Activated naive CD8-positive, alpha-beta T cell treated with anti-CD3 and anti-CD28 coated beads for 36 hours (primary cell): ENCODE measurements at places on chromosomes 1 and 21.

- no peak for DNase-seq
- peaks cover 2% of the 10 kb centered on the region for H3K36me3 ChIP-seq
- H3K4me1 ChIP-seq = peaks cover 2% of the 10 kb centered on the region
- H3K27me3 ChIP-seq = peaks cover 21% of the 10 kb centered on the region
These were observed 10.1 kb upstream of the ACTRT2 start for GRCh38 chr1:3011127-3011526.

GRCh38 chr1:98989556-98989907 is 15.1 kb downstream of the PLPPR5 start:
- peaks cover 10% of the 10 kb centered on the region for H3K4me1 ChIP-seq
- DNase-seq = no peak
- no peak overlapping the region for H3K27ac ChIP-seq
- no peaks in the 10 kb centered on the region for H3K27me3 ChIP-seq
- no peak overlapping the region for H3K4me3 ChIP-seq
- H3K36me3 ChIP-seq = no peaks in the 10 kb centered on the region

DNA sequence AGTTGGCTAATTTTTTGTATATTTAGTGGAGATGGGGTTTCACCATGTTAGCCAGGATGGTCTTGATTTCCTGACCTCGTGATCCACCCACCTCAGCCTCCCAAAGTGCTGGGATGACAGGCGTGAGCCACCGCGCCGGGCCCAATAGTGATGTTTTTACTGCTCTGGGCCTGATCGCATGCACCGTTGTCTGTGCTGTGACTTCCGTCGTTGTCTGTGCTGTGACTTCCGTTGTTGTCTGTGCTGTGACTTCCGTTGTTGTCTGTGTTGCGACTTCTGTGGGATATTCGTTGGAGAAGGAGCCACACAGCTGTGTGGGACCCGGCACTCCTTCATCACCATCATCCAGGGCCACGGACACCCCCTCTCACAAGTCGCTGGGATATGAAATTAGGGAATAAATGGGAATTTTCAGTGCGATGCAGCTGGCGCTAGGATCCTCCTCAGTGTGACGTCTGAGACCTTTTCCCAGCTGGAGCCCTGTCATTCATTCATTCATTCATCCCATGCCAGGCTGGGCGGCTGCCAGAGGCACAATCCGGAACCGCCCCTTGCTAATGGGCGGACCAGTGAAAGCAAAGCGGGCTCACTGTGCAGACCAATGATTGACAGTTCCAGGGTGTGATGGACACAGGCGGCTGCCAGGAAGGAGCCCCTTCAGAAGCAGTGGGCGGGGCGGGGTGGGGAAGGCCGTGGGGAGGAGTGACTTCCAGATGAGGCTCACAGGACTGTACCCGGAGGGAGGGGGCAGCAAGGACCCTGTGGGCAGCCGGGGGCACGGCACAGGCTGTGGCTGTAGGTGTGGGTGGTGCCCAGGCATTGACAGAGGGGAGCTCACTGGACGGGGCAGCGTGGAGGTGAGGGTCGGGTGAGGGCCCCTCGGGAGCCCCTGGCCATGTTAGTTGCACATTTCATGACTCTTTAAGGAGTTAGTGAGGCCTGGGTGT is 48.9 kb downstream of the PRKCZ start:
- H3K4me3 ChIP-seq = no peak overlapping the region
- no peak for DNase-seq
- peaks cover 11% of the 10 kb centered on the region for H3K36me3 ChIP-seq
- no peaks in the 10 kb centered on the region for H3K27me3 ChIP-seq

GRCh38 chr21:29074783-29075182 is 1.3 kb upstream of the CCT8 start:
- no peak overlapping the region for H3K4me3 ChIP-seq
- peaks cover 32% of the 10 kb centered on the region for H3K36me3 ChIP-seq
- no peak for DNase-seq
- peak overlapping the region; percentile 78 for H3K27ac ChIP-seq

DNA sequence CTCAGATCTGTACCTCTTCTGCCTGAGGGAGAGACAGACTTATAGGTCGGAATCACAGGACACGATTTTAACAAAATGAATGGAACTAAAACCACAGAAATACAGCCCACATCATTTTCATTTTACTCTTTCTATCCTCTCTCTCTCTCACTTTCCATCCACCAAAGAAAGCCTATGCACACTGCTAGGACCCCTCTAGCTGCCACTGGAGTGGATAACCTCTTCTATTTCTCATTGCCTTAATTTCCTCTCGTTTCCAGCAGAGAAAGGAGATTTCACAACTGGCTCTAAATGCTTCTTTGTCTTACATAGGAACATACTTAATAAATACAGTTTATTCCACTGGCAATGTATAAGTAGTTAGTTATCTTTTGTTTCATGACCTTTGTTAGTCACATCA is 867.8 kb upstream of the ADGRL4 start:
- no peaks in the 10 kb centered on the region for H3K4me1 ChIP-seq
- H3K27ac ChIP-seq = no peak overlapping the region
- no peak overlapping the region for H3K4me3 ChIP-seq
- H3K36me3 ChIP-seq = no peaks in the 10 kb centered on the region
- DNase-seq = no peak

GRCh38 chr1:168618886-168619285 is 42.5 kb downstream of the XCL1 start:
- no peak for DNase-seq
- no peaks in the 10 kb centered on the region for H3K4me1 ChIP-seq
